Smooth muscle cell of trachea (primary cell): ENCODE measurements at places on chromosomes 3 and 15. TPM values are rescaled to one million over a fixed set of nuclear protein-coding genes. Genes with fewer than 3 reads are reported as not detected.

The KCTD6 gene
- 6.9 and 10.8 TPM in 2 replicates for total RNA-seq

The SLC6A20 gene
- total RNA-seq, result under 0.01 TPM in 1 of 2 replicates, not detected in the other

The ARL6IP5 gene
- total RNA-seq, result 163 and 218 TPM in 2 replicates

The DNAH12 gene
- total RNA-seq, result under 0.01 and 0.17 TPM in 2 replicates

The GADL1 gene
- total RNA-seq, result 0.33 and 1.3 TPM in 2 replicates

The NOX5 gene
- total RNA-seq, result 0.58 and 0.83 TPM in 2 replicates

The CSPG4 gene
- 130 and 133 TPM in 2 replicates for total RNA-seq

The CACNA2D2 gene
- total RNA-seq, result not detected in 2 replicates

The MBD4 gene
- 20.2 and 23.0 TPM in 2 replicates for total RNA-seq

The CATSPER2 gene
- total RNA-seq, result 0.50 and 3.1 TPM in 2 replicates

The HYAL1 gene
- total RNA-seq, result 4.2 and 6.1 TPM in 2 replicates

The IQCF5 gene
- total RNA-seq, result not detected in 2 replicates

The CCR9 gene
- total RNA-seq, result not detected in 2 replicates

The KBTBD13 gene
- total RNA-seq, result under 0.01 and 0.17 TPM in 2 replicates

The TTC23 gene
- 30.6 and 35.6 TPM in 2 replicates for total RNA-seq

The SLC24A1 gene
- total RNA-seq, result 5.3 and 8.0 TPM in 2 replicates

The CFAP92 gene
- total RNA-seq, result 0.17 TPM in 1 of 2 replicates, not detected in the other

The CFAP100 gene
- not detected in 2 replicates for total RNA-seq

The KIF7 gene
- 11.9 and 19.7 TPM in 2 replicates for total RNA-seq

The EFCC1 gene
- not detected in 2 replicates for total RNA-seq

The TMEM207 gene
- not detected in 2 replicates for total RNA-seq
